Chondrocyte (in vitro differentiated cells): ENCODE measurements at places on chromosomes 5 and 9. TPM values are rescaled to one million over a fixed set of nuclear protein-coding genes. Genes with fewer than 3 reads are reported as not detected.

The LCN9 gene
- total RNA-seq = 1.8 to 2.0 TPM in 2 of 3 replicates, not detected in the other

The GIN1 gene
- 3.3 to 5.5 TPM (median 4.5 TPM) in 3 replicates for total RNA-seq

The SYNPO gene
- total RNA-seq = 156 to 198 TPM (median 195 TPM) in 3 replicates

GRCh38 chr9:114451707-114452031, 53.6 kb downstream of the WHRN start:
- DNase-seq = no peak

DNA sequence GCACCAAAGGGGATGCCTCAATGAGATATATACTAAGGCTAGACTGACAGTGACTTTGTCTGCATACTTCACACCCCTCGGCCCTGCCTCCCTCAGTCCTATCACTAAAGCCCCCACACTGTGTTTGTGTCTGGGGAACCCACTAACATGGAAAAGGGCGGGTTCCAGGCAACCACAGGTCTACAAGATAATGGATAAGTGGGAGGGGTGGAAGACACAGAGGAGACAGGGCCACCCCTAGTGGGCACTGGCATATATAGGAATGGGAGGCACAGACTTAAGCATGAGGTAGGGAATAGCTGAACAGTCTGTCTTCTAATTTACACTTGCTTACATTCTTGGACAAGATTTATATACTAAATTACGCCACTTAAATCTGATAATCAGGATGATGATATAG, 74.0 kb downstream of the SLIT3 start:
- no peak for DNase-seq
